ENCODE measurements at places on chromosomes 12 and 14. TPM values are rescaled to one million over a fixed set of nuclear protein-coding genes. Genes with fewer than 3 reads are reported as not detected.

ADAMTS20 gene
- total RNA-seq: not detected

- no peak overlapping the region for H3K4me3 ChIP-seq
- no peaks in the 10 kb centered on the region for H3K36me3 ChIP-seq
- DNase-seq: peak; percentile 53
- H3K4me1 ChIP-seq: peaks cover 3% of the 10 kb centered on the region
- no peak overlapping the region for H3K27ac ChIP-seq
Measured at GRCh38 chr14:56339855-56340701, 221.9 kb downstream of the PELI2 start.

GRCh38 chr12:5656836-5657235, 224.9 kb downstream of the NTF3 start:
- DNase-seq: no peak
- H3K27ac ChIP-seq: no peak overlapping the region
- no peaks in the 10 kb centered on the region for H3K4me1 ChIP-seq
- no peaks in the 10 kb centered on the region for H3K27me3 ChIP-seq
- no peaks in the 10 kb centered on the region for H3K36me3 ChIP-seq

- no peaks in the 10 kb centered on the region for H3K4me1 ChIP-seq
- no peaks in the 10 kb centered on the region for H3K36me3 ChIP-seq
- no peak for DNase-seq
- H3K27ac ChIP-seq: no peak overlapping the region
- no peaks in the 10 kb centered on the region for H3K27me3 ChIP-seq
Measured at GRCh38 chr12:95147866-95148265, 69.4 kb downstream of the FGD6 start.

SPX gene
- total RNA-seq: 0.36 TPM

DNA sequence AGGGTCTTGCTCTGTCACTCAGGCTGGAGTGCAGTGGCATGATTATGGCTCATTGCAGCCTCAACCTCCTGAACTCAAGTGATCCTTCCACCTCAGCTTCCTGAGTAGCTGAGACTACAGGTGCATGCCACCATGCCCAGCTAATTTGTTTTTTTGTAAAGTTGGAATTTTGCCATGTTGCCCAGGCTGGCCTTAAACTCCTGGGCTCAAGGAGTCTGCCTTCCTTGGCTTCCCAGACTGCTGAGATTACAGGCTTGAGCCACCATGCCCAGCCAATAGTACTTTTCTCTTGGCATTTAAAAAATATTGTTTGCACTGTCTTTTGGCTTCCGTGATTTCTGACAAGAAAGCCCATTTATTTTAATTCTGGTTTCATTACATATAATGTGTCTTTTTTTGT, 61.3 kb downstream of the DIP2B start:
- no peaks in the 10 kb centered on the region for H3K36me3 ChIP-seq
- no peak overlapping the region for H3K27ac ChIP-seq
- no peak overlapping the region for H3K4me3 ChIP-seq
- peaks cover 26% of the 10 kb centered on the region for H3K4me1 ChIP-seq

GRCh38 chr12:25063873-25064628, 115.2 kb upstream of the BCAT1 start:
- peaks cover 59% of the 10 kb centered on the region for H3K36me3 ChIP-seq
- DNase-seq: no peak
- H3K27me3 ChIP-seq: no peaks in the 10 kb centered on the region
- H3K4me3 ChIP-seq: no peak overlapping the region

NID2 gene
- total RNA-seq: not detected

- DNase-seq: no peak
- no peaks in the 10 kb centered on the region for H3K36me3 ChIP-seq
- no peak overlapping the region for H3K4me3 ChIP-seq
- H3K27me3 ChIP-seq: peaks cover 6% of the 10 kb centered on the region
Measured at GRCh38 chr12:130626601-130627000, 89.5 kb downstream of the RIMBP2 start.

CFAP54 gene
- total RNA-seq: 0.49 TPM

WSCD2 gene
- total RNA-seq: not detected

DNA sequence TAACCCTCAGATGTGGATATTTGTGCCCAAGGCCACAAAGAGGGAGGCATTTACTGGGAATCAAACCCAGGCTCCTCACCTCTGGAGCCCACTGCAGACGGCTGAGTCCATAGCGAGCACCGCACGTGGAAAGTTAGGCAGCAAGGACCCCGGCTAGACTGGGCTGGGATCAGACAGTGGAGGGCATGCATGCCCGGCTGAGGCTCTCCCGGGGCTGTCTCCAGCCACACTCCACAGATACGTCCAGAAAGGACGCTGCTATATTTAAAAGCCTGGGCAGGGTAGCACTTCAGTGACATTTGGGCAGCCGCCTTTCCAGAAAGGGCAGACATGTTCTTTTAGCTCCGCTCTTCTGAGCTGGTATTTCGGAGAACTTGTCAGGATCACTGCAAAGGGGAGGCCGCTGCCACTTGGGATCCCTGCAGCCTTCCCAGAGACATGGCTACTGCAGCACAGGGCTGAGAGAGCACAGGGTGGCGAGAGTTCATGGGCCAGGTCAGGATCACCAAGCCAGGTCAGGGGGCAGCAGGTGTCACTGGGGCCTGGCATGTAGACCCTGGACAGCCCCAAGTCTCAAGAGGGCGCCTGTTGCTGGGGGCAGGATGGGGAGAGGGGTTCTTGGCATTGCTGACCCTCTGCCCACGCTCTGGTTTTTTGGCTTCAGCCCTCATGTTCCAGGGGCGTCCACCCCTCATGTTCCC, 121.7 kb downstream of the PHETA1 start:
- no peaks in the 10 kb centered on the region for H3K36me3 ChIP-seq
- H3K4me1 ChIP-seq: no peaks in the 10 kb centered on the region
- no peak for DNase-seq
- no peak overlapping the region for H3K27ac ChIP-seq

GRCh38 chr12:87025976-87026375, 769.8 kb upstream of the MGAT4C start:
- no peak overlapping the region for H3K4me3 ChIP-seq
- H3K36me3 ChIP-seq: no peaks in the 10 kb centered on the region
- H3K4me1 ChIP-seq: no peaks in the 10 kb centered on the region
- no peaks in the 10 kb centered on the region for H3K27me3 ChIP-seq
- no peak overlapping the region for H3K27ac ChIP-seq

DNA sequence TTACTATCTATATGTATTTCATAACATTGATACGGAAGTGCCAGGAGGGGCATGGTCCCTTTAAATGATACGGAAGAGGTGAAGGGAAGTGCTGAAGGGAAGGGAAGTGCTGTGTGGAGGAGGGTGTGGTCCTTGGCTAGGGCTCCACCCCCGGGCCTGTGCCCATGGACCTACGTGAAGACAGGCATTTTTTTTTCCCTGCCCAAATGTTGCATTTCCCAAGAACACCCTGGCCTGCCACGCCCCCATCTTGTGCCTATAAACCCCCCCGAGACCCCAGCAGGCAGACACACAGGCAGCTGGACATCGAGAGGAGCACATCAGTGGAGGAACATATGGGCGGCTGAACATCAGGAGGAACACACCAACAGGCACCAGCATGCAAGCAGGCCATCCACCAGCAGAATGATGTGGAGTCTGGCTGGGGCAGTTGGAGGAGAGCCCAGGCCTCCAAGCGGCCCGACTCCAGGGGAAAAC, 134.1 kb downstream of the SLC41A2 start:
- no peaks in the 10 kb centered on the region for H3K27me3 ChIP-seq
- H3K4me3 ChIP-seq: no peak overlapping the region
- DNase-seq: no peak
- H3K4me1 ChIP-seq: peaks cover 2% of the 10 kb centered on the region
- no peaks in the 10 kb centered on the region for H3K36me3 ChIP-seq

AKT1 gene
- total RNA-seq: 95.7 TPM

DNA sequence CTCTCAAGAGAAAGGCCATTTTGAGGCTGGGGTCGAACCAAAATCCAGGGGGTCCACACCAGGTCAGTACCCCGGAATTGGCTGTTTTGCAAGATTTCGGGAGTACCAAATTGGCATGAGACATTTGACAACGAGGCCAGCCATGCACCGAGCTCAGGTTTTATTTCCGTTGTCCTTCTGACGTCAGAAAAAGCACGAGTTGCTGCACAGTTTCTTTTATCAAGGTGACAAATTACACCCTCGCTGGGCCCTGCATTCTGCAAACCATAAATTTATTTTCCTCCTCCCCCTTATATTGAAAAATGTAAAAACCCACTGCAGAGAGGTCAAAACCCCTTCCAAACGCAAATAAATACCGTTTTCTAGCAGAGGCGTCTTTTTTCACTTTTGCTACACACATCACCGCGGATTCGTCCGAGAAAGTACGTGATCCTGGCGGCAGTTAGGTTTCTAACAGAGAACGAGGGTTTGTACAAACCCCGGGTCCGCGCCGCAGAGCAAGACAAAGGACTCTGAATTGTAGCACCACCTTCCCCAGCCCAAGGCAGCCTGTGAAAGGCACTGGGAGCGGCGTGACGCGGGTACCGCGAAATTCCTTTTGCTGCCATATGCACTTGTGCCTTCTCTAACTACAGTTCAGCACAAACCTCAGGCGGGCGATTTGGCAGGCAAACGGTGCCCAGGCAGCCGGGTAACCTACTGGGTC, 1.8 kb downstream of the SLC38A1 start:
- H3K4me3 ChIP-seq: no peak overlapping the region
- peak; percentile 37 for DNase-seq
- H3K27ac ChIP-seq: no peak overlapping the region
- no peaks in the 10 kb centered on the region for H3K27me3 ChIP-seq

Measured in naive thymus-derived CD8-positive, alpha-beta T cell (primary cell).